AG09319 (cell line): ENCODE measurements at places on chromosomes 6 and 20.

GRCh38 chr6:168227840-168228239, 91.7 kb downstream of the DACT2 start:
- no peak for DNase-seq

GRCh38 chr20:33621717-33622400, 40.3 kb upstream of the C20orf144 start:
- DNase-seq = no peak

GRCh38 chr6:112253841-112254816, at the start of gene LAMA4:
LAMA4 (minus strand) TSS chr6:112254567; CDS start chr6:112254150, 417 bp downstream.
- no peak for DNase-seq

DNA sequence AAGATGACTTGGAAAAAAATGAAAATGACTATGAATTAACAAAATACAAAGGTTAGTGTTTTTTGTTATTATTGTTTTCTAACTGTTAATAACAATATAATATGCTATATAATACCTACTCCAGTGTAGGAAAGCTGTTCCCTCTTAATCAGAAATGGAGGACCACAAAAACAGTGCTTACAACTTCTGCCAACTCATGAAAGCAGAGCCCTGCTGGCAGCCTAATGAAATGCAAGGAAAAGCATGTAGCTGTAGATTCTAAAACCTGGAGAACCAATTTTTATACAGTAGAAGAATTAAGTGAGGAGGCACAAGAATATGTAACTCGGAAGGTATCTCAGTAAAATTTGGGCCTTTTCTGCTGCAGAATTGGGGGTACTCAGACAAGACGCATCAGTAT, 29.4 kb downstream of the PHIP start:
- no peak for DNase-seq

DNA sequence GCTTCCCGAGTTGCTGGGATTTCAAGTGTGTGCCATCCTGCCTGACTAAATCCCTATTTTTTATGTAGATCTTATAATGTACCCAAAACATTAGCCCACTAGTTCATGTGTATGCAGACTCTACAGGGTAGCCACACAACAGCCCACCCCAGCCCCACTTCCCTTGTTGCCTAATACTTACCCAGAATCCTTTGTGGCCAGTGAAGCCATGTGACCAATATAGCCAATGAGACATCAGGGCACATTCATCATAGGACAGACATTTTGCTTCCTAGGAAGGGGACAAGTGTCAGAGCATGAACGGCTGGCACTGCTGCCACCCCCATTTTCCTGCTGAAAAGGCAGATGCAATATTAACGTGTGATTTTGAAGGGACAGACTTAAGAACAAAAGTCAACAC, 36.0 kb upstream of the TCP11 start:
- DNase-seq = no peak

DNA sequence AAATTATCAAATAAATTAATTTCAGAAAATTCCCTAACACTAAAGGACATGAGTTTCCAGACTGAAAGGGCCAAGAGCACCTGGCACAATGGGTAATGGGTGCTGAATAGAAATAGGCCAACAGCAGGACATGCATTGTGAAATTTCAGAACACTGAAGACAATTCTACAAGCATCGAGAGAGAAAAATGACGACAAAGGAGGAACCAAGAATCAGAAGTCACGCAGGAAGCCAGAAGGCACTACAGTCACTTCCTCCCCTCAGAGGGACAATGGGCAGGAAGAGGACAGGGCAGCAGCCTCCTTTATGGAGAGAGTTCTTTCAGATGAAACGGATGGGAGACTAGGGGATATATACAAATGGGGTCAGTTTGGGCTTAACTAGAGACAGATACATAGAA, 29.6 kb downstream of the PCNA start:
- DNase-seq = no peak

DNA sequence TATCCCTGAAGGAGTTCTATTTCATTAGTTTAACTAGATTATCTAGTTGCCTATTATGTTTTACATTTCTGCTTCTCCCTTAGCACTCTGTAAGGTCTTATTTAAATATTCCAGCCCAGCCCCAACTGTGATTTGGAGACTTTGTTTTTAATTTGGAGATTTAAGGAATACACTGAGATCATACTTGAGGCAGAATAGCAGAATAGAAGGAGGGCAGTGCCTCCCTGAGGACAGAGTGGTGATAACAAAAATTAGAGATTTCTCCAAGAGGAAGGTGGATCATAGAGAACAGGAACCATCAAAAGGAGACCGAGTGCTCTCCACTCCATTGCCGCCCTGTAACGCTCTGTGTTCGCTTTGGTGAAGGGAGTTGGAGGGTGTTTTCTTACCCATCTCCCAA, 14.8 kb upstream of the CD164 start:
- DNase-seq = no peak

DNA sequence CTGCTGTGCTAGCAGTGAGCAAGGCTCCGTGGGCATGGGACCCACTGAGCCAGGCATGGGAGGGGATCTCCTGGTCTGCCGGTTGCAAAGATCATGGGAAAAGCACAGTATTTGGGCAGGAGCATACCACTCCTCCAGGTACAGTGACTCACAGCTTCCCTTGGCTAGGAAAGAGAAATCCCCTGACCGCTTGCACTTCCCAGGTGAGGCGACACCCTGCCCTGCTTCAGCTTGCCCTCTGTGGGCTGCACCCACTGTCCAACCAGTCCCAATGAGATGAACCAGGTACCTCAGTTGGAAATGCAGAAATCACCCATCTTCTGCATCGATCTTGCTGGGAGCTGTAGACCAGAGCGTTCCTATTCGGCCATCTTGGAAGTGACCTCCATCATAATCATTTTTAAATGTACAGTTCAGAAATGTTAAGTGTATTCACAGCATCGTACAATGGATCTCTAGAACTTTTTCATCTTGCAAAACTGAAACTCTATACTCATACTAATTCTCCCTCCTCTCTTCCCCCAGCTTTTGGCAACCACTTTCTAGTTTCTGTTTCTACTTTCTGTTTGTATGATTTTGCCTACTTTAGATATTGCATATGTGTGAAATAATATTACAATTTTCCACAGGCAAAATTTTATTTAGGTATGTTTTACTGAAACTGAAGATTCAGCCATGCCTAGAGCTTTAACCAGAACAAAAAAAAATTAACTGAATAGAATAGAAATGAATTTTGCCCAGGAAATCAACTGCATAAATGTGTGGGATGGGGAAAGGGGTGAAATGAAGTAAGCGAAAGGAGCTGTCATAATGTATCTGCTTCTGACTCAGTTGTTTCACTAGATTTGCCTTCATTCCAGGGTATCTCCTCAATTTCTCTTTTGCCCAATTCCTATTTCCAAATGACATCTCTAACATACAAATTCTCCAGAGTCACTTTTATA, 100.0 kb downstream of the RWDD2A start:
- DNase-seq = no peak

- DNase-seq = no peak
Observed at GRCh38 chr20:62825986-62826645, 9.3 kb downstream of the COL9A3 start.

DNA sequence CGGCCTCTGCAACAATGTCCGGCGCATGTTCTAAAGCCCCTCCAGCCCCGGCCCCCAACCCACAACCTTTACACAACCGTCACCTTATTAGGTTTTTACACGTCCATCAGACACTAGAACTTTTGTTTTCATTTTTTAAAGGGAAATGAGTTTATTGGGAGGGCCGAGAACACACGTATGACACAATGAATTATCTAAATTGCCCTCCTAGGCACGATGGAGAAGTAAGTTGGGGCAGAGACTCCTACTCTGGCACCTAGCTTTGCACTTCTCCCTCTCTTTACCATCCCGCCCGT, 1.2 kb upstream of the DLL1 start:
- DNase-seq = no peak

GRCh38 chr20:15319439-15319838, 982.0 kb upstream of the FLRT3 start:
- DNase-seq = no peak

GRCh38 chr6:100806296-100806695, 74.8 kb downstream of the ASCC3 start:
- no peak for DNase-seq

DNA sequence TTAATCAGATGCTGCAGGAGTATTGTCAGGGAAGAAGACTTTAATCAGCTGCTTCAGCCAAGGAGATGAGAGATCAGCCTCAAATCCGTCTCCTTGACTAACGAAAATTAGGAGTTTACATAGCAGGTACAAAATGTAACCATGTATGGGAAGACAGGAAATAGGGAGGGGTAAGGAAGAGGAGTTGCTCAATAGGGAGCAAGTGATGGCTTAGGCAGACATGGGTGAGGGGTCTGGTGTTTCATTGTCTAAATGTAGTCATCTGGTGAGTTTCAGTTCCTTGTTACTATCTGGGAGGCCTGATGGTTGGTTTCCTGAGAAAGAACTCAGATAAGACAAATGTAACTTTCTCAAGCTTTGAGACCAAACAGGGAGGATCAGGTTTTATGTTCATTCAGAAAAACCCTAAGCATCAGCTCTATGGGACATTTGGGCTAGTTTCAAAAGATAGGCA, 217.3 kb upstream of the SULF2 start:
- DNase-seq = no peak

- no peak for DNase-seq
Observed at GRCh38 chr6:138241934-138242333, 23.6 kb upstream of the PBOV1 start.

DNA sequence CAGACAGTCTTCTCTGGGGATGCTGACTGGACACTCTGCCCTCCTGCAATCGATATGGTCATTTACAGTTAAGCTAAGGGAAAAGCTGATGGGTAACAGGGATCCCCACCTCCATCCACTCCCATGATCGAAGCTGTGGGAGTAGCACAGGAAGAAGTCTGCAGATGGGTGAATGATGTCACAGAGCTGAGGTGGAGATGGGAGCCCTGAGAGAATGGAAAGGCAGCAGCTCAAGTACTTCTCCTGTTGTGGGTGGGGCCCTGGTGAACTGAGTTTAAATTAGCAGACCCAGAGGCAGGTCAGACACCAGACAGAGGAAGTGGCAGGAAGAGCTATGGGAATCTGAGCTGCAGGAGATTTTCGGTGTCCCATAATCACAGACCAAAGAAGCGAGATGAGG, 29.0 kb downstream of the HDGFL1 start:
- no peak for DNase-seq
